ENCODE measurements at places on chromosomes 1 and 21.

DNA sequence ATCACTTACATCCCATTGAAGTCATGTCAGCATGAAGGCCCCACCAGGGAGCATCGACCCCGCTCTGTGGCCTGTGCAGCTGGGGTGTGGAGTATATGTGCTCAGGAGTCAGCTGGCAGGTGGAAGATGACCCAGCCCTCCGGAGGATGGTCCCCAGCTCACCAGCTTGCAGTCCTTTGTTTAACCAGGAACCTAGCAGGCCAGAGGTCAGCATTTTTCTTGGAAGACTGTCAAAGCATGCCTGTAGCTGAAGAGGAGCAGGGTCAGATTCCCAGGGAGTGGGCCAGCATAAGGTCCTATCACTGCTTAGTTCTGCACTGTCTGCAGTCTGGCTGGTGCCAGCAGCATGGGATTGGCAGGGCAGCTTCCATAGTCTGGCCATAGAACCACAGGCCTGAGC, 12.7 kb downstream of the NFASC start:
- no peak for DNase-seq

- DNase-seq = no peak
These were observed 22.5 kb upstream of the GBP5 start for GRCh38 chr1:89295187-89295586.

DNA sequence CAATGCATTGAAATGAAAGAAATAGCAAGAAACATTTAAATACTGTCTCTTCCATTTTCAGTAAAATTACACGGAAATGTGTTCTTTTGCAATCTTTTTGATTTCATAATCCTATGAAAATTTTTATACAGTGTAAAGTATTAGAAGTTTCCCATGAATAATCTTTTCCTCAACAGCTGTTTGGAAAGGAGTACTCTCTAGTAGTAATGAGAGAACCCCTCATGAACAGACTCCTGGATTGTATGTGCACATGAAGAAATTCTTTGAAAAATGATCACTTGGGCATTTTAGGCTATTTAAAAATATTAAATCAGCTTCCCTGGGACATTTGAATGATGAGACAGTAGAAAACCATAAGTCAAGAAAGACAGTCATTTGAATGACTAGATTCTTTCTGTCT, 64.4 kb downstream of the LHX9 start:
- DNase-seq = no peak

GRCh38 chr1:228317891-228318810, 88.5 kb downstream of the TRIM11 start:
- DNase-seq = no peak

GRCh38 chr1:213931836-213932235, 55.9 kb upstream of the PROX1 start:
- DNase-seq = no peak

GRCh38 chr1:167400359-167400953, 117.9 kb downstream of the CD247 start:
- DNase-seq = no peak

- no peak for DNase-seq
These were observed 44.6 kb upstream of the GRIK3 start for GRCh38 chr1:37078866-37079265.

GRCh38 chr1:236370420-236370819, 23.7 kb upstream of the EDARADD start:
- no peak for DNase-seq

DNA sequence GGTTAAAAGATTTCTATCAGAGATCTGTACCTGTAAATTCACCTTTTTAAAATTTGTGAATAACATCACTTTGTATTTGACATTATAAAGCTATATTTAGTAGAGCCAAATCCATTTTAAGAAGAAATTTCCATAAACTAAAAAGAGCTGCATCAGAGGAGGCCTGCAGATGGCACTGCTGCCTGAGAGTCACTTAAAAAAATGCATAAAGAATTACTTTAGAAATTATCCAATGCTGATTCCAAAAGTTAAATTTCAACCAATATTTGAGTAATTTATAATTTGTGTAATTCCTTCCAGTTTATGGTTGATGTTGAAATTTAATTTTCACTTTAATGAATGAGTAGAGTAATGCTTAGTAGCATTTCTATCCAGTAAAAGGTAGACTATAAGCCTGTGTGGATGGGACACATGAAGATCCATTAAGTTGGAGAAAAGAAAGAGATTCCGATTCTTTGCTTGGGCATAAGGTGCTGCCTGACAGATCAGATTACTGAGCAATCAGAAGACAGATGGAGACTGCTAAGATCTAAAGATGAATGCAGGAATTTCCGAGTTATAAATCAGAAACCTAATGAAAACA, 20.7 kb upstream of the RPE65 start:
- no peak for DNase-seq

DNA sequence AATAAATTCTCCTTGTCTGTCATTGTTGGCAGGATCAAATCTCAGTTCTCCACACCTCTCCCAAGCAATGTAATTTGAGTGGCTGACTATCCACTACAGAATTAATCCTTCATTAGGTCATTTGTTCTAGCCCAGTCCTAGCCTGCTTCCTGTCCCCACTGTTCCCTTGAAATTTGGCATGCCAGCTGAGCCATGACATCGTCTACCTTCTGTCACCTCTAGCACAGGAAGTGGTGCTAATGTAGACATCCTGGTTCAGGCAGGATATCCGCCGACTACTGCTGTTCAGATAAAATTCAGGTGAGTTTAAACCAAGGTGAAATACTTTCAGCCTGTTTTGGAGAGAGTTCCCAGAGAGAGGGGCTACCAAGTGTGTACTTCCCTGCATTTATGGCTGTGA, 5.9 kb downstream of the CHRM3 start:
- DNase-seq = peak; percentile 45
